ENCODE measurements at places on chromosomes 3 and 15. TPM values are rescaled to one million over a fixed set of nuclear protein-coding genes. Genes with fewer than 3 reads are reported as not detected.

The VGLL3 gene
- 222 TPM for polyA plus RNA-seq

The PTPRG gene
- 31.7 TPM for polyA plus RNA-seq

The NR2E3 gene
- 0.08 TPM for polyA plus RNA-seq

The NR2F2 gene
- polyA plus RNA-seq, result 66.5 TPM

The KBTBD13 gene
- polyA plus RNA-seq, result not detected

The HACD2 gene
- polyA plus RNA-seq, result 47.0 TPM

DNA sequence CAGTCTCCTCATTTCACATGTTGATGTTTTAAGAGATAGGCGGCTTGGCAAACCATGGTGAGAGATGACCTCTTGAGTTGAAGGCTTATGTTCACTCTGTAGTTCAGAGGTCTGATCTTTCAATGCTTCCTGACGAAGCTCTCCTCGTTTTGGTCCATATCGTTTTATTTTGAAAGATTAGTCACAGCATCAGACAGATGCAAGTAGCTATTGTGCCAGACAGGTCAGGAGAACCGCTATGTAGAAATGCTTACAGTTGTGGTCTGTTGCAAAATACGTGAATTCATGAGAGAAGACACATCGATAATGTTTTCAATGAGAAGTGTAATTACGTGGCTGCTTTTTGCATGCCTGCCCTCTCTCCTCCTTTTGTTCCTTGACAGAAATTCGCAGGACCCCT is 47.5 kb downstream of the CHL1 start:
- peak; percentile 72 for DNase-seq

- no peak for DNase-seq
These were observed 111.7 kb upstream of the VEPH1 start for GRCh38 chr3:157614896-157615295.

DNA sequence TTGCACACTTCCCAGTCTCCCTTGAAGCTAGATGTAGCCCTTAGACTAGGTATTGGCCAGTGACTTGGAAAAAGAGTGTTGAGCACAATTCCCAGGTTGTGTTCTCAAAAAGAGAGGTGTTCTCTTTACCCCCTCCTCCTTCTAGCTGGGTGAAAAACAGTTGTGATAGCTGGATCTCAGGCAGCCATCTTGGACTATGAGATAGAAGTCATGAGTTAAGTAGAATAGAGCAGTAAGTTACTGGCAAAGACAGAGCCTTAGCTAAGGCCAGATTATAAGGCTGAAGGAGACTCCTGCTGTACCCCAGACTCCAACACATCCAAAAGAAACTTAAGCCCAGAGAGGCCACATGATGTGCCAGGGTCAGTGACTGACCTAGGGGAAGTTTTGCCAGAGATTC is 8.1 kb upstream of the STRA6 start:
- DNase-seq, result no peak

GRCh38 chr15:63805993-63806980 is 27.5 kb downstream of the HERC1 start:
- no peak for DNase-seq

DNA sequence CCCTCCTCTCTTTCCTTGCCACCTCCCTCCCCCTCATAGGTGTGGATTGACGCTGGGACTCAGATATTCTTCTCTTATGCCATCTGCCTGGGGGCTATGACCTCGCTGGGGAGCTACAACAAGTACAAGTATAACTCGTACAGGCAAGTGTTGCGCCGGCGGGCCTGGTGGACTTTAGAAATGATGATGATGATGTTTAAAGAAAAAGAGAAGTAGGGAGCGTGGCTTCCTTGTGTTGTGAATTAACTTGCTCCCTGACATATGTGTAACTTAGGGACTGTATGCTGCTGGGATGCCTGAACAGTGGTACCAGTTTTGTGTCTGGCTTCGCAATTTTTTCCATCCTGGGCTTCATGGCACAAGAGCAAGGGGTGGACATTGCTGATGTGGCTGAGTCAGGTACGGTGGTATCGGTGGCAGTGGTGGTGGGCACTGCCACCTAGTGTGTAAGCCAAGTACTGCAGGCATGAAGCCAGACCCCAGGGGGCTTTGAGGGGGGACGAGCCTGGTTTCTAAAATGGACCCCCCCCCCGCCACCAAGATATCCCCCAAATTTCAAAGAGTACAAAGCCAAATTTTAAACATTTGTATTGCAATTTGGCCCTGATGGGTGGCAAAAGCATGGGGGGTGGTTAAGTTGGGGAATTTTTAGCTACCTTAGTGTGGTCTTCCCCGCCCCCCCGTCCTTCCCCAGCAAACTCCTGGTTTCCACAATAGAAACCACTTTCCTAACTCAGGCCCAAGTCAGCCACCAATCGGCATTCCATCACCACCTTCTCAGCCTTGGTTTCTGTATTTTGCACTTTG is 65.6 kb downstream of the SLC6A6 start:
- DNase-seq, result peak; percentile 32

DNA sequence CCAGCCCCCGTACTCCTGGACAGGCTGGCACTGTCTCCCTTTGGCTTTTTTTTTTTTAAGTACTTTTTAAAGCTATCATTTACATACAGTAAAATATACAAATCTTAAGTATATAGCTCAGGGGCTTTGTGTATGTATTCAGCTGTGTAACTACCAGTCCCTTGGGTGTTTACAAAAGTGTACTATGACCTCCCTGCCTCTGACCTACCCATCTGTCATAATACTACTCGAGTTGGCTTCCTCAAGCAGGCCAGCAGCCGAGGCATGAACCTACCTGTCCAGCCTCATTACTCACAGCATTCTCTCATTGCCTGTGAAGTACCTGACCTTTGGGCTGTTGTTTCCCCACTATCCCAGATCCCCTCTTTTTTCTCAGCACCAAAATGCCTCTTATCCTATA is 33.2 kb downstream of the ABHD2 start:
- no peak for DNase-seq

DNA sequence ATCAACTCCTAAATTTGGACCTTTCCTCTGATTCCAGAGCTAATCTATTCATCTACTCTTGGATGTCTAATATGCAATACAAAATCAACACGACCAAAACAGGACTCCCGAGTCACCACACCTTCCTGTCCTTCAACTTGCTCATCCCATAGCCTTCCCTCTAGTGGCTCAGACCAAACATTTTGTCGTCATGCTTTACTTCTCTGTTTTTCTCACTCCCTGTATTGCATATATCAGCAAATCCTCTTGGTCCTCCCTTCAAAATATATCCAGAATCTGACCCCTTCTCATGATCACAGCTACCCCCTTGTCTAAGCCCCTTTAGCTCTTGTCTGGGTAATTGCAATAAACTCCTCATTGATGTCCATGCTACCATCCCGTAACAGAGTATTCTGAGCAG is 30.5 kb upstream of the DCP1A start:
- no peak for DNase-seq

GRCh38 chr15:79130535-79131130 is 40.1 kb upstream of the RASGRF1 start:
- DNase-seq, result no peak

DNA sequence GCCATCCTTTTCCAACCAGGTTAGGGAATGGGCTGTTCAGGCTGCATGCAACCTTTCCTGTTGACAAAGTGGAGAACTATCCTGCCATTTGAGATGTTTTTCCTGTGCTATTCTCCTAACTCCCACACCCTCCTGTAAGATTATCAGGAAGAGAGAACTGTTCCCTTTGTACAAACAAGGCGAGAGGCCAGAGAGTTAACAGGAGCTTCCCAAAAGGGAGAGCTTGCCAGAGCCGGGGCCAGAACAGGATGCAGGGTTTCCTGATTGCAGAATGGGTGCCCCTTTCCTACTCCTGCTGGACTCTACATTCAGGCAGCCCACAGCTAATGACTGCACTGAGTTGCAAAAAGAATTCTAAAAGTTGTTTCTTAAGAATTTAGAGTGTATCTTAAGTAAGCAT is 17.1 kb downstream of the PML start:
- peak; percentile 67 for DNase-seq

DNA sequence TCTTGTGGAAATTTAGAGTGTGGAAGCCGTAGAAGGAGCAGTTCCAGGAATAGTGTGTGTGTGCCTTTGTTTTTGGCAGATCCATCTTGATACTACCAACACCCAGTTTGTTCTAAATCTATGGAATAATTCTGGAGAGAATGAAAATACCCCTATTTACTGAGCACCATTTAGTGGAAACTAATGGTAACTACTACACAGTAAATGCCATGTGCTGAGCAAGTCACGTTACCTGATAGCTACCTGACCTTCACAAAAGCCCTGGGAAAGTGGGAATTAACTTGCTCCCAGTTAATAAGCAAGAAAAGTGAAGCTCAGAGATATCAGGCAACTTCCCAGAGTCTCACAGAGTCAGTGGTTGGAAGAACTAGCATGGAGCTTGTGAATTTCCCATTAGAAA is 137.7 kb downstream of the ARPP21 start:
- no peak for DNase-seq

- no peak for DNase-seq
These were observed 1146.6 kb downstream of the OTOL1 start for GRCh38 chr3:162643245-162643644.

GRCh38 chr3:123584284-123584987 is 417 bp downstream of the HACD2 start:
- no peak for DNase-seq

- DNase-seq, result no peak
These were observed 131.6 kb upstream of the HACD2 start for GRCh38 chr3:123716411-123716810.

Data from fibroblast of lung (primary cell).